AG10803 (cell line): ENCODE measurements at places on chromosomes 4 and X.

- peak; percentile 79 for DNase-seq
Observed at GRCh38 chr4:156377036-156377710, 423.5 kb upstream of the CTSO start.

- no peak for DNase-seq
Observed at GRCh38 chr4:7974425-7974824, 34.8 kb upstream of the AFAP1 start.

GRCh38 chr4:152992027-152992426 lies 55.9 kb downstream of the FHDC1 start:
- DNase-seq = no peak

- no peak for DNase-seq
Observed at GRCh38 chr4:131302108-131302507, 1847.0 kb upstream of the PCDH10 start.

GRCh38 chr4:10175626-10176025 lies 59.0 kb upstream of the WDR1 start:
- DNase-seq = peak; percentile 61

DNA sequence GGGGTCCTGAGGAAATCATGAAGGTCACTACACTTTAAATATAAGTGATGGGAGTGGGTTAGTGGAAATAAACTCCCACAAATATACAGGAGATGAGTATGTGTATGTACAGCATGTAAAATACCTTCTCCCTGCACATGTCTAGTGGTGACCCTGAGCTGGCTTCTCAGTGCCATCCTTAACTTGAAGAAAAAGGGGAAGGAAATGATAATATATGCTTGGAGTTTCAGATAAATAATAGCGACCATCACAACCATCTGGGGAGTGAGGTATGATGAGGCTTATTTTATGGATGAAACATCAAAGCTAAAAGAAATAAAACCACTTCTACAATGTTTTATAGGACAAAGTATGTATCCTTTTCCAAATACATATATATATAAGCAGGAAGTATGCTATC lies 41.0 kb upstream of the SORBS2 start:
- DNase-seq = no peak

DNA sequence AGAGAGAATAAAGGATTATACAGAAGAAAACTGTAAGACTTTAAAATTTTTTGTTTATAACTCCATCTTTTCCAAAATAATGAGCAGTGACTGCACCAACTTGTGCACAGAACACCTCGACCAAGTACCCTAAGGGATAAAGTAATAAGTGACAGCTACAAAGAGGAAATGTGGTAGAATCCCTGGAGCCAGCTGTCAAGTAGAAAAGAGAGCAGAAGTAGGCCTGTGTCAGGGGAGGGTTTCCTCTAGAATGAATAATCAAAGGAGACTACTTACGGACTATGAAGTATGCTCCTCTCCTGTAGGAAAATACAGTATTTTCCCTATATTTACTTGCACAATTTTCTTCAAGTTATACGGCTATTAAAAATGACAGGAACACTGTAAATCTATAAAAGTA lies 1.2 kb downstream of the EIF1AX start:
- DNase-seq = no peak
